ENCODE measurements at places on chromosomes 5 and 9.

- no peak for DNase-seq
These were observed 2223.1 kb upstream of the C9orf72 start for GRCh38 chr9:29796291-29796952.

GRCh38 chr9:30771760-30772159, 1612.7 kb upstream of the ACO1 start:
- DNase-seq = no peak

DNA sequence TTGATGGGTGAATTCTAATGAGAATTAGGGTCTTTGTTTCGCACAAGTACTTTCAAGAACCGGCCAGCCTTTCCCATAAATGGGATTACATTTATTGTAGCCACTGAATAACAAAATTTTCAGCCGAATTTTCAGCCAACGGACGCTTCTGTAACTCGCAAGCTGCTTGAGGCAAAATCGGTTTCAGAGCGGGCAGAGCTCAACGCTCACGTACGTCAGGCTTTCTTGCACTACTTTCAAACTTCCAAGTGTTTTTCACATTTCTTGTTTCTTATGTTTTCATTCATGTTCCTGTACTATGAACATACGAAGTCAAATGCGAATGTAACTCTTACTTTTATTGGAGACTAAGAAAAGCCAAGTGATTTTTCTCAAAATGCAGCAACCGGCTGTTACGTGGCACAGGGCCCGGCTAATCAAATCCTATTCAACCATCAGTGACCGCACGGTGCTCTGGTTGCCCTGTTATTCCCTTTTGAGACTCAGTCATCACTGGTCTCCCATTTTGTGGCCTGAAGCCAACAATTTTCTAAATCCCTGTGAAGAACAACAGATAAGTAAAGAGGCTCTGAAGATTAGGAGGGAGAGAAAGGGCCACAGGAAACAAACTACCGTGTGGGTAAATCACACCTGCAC, 68.5 kb downstream of the SLC28A3 start:
- DNase-seq = no peak

- DNase-seq = no peak
These were observed 18.6 kb downstream of the PRDM6 start for GRCh38 chr5:123107343-123108244.

GRCh38 chr9:76395381-76395780, 1.2 kb upstream of the RFK start:
- no peak for DNase-seq

DNA sequence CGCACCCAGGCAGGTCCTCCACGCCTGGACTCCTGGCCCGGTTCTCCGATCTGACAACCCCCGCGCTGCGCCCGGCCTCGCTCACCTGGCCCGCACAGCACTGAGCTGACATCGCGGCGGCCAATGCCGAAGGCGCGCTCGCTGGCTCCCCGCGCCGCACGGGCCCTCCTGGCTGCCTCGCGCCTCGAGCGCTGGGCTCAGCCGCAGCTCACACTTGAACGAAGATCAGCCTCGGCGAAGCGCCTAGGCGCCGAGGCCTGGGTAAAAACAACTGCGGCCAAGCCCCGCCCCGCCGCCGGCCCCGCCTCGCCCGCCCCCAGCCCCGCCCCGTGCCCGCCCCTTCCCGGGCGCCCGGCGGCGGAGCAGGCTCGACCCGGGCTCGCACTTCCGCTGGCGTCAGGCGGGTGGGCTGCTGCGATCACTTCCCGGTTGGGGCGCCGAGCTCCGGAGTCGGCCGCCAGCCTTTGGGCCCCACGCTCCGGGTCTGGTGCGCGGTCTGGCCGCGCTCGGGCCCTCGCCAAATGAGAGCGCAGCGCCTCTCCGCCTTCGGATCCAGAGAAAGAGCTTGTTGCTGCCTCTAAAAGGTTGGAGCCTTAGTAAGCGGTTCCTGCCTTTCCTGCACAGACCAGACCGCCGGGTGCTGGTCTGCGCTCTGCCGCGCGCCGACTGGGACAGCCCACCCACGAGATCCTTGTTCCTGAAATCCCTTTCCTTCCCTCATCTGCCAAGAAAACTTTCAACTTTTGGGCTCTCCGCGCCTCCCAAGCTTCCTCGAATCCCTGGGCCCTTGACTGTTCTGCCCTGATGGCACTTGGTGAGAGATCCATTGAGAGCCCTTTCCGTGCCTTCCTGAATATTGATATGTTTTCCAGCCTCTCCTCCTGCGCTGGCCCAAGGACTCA, at the start of gene SERINC5:
Gene SERINC5 (minus strand): TSS at position 238 of the 902 bp plus-strand sequence. CDS start 126 bp downstream, at position 112.
- peak; percentile 78 for DNase-seq

- no peak for DNase-seq
These were observed 79.3 kb upstream of the MAP3K1 start for GRCh38 chr5:56735849-56736641.

DNA sequence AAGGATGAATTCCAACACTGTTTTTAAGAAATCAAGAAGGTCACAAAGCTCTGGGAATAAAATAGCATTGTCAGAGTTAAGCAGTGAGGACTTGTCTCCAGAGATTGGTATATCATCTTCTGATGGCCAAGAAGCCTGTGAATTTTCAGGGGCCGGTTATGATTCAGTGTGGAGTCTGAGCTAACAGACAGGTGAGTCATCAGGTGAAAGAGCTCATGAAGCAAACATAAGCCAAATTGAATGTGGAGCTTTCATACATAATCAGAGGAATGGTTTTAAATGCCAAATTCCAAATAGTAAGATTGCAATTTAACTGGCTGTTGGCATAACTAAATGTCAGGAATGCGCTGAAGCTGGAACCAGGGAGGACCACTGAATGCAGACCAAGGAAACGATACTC, 494.2 kb downstream of the MTRR start:
- no peak for DNase-seq

GRCh38 chr9:76626141-76626540, 138.1 kb upstream of the PCA3 start:
- no peak for DNase-seq

DNA sequence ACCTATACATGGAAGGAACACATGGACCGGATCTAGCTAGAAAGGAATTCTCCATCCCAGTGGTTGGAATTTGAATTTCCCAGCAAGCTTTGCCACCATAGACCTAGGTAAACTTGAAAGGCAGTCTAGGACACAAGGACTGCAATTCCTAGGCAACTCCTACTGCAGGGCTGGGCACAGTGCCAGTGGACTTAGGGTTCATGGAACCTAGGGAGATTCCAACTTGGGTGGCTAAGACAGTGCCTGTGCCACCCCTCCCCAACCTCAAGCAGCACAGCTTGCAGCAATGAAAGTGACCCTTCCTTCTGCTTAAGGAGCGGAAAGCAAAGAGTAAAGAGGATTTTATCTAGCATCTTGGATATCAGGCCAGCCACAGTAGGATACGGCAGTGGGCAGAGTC, 663.3 kb downstream of the ELAVL2 start:
- no peak for DNase-seq

DNA sequence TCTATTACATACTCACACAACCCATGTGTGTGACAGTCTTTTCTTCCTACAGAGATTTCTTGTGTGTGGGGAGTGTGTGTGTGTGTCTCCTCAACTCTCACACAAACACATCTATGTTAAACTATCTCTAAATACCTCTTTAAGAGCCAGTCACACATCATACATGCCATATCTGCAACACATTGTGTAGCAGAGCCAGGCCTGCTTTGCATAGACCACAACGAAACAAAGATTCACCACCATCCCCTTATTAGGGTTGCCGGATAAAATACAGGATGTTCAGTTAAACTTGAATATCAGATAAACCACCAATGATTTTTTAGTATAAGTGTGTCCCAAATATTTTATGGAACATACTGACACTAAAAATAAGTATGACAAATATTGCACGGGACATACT, 2.3 kb downstream of the FAM170A start:
- no peak for DNase-seq

GRCh38 chr5:52895572-52896413, 93.4 kb upstream of the ITGA2 start:
- DNase-seq = no peak

GRCh38 chr9:1514250-1514649, 464.1 kb downstream of the DMRT2 start:
- no peak for DNase-seq

DNA sequence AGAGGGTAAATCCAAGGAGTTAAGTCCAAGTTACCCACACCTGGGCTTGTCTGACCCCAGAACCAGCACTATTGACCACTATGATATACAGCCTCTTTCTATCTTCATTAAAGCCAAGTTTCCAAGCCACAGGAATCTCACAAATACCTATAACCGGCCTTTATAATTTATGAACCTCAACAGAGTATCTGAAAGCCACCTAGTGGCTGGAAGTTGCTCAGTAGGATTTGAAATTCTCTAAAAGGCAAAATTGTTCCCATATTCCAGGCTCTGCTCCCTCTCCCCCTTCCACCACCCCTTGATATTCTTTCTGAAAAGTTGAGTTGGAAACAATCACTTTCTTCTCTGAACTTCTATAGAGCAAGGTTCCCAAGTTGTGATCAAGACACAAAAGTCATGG, 106.4 kb upstream of the GPR151 start:
- no peak for DNase-seq

- DNase-seq = no peak
These were observed 15.4 kb downstream of the NIPSNAP3B start for GRCh38 chr9:104779334-104779733.

- no peak for DNase-seq
These were observed 293.8 kb downstream of the ELAVL2 start for GRCh38 chr9:23532282-23532681.

GRCh38 chr5:110177729-110178128, 488.0 kb downstream of the MAN2A1 start:
- DNase-seq = no peak

- DNase-seq = no peak
These were observed 99.4 kb upstream of the TARS1 start for GRCh38 chr5:33341351-33341750.

DNA sequence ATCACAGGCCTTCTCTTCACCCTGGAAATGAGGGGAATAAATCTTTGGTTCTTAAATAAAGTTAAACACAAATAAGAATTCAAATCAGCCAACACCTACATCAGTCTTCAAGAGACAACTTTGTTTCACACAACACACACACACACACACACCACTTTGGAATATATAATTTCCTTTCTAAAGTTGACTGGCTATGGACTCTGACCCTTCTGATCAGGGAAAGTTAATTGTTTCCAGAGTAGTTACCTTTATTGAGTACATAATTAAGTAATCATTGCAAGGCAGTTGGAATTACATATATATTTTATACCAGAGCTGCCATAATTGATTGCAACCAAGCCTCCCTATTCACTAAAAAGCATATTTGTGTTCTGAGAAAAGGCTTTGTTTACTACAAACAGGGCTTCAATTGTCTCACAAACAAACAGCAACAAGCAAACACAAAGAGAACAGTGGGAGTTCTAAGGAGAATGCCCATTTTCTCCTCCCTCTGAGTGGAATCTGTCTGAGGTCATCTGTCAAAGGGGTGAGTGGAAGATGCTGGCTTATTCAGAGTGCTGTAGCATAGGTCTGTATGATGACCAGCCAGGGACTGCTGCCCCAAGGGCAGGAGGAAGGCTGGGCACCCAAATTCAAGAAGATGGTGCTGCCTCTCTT, 136.6 kb downstream of the SEMA6A start:
- no peak for DNase-seq

- DNase-seq = no peak
These were observed 39.5 kb downstream of the PRKACG start for GRCh38 chr9:68974431-68974830.

DNA sequence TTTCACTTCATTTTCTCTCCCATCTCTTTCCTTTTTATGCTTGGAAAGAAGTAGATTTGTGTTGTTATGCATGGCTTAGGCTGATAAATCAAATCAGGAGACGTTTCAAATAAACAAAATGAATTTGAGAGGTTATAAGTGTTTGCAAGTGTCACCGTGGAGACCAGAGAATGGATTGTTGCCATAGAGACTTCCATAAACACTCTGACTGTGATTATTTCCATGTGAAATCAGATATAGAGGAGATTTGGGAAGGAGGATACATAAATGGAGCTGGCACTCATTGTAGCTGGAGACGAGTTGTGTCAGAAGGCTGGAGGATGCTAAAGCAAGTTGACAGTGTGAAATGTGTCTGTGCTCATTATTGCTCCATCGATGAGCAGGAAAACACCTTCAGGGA, 84.2 kb upstream of the PCSK1 start:
- no peak for DNase-seq

DNA sequence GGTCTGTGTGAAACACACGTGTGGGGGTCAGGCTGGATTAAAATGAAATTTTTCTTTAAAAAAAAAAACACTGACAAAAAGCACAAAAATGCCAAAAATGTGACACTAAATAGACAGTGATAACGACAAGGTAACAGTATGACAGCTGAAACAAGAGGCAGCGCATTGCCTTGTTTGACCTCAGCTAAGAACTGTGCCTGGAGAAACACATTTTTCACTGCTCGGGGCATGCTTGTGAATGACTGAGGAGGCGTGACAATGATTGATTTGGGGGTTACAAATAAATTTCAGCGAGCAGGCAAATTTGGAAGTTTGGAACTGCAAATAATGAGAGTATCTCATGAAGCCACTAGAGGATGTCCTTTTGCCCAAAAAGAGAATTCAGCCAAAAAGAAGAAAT, 44.2 kb upstream of the SPATA31C2 start:
- no peak for DNase-seq

DNA sequence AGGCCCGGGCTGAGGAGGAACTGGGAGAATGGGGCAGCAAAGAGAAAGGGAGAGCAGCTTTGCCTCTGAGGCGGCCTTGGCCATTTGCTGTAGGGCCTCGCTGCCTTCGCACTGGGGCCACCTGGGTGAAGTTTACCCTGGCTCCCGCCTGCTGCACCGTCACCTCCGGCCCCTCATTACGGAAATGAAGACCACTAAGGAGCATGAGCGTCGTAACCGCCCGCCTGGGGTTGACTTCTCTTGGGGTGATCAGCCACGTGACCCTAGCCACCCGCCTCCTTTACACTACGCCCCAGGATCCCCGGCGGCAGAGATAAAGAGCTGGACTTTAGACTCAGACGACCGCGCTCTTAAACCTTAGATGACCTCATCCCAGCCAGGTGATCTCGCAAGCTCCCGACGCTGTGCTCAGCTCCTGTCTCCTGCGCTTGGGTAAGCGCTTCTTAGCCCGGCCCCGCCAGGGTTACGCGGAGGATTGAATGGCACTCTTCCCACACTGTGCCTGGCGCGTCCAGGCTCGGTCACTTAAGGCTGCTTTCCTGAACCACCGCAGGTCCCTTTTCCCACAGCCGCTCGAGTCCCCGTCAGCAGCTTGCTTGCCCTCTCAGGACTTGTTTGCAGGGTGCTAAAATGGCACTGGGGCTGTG, 107.9 kb upstream of the LARP1 start:
- peak; percentile 3 for DNase-seq

- no peak for DNase-seq
These were observed 123.4 kb upstream of the RETREG1 start for GRCh38 chr5:16740066-16740810.

- DNase-seq = no peak
These were observed 29.0 kb downstream of the HK3 start for GRCh38 chr5:176870110-176870591.

DNA sequence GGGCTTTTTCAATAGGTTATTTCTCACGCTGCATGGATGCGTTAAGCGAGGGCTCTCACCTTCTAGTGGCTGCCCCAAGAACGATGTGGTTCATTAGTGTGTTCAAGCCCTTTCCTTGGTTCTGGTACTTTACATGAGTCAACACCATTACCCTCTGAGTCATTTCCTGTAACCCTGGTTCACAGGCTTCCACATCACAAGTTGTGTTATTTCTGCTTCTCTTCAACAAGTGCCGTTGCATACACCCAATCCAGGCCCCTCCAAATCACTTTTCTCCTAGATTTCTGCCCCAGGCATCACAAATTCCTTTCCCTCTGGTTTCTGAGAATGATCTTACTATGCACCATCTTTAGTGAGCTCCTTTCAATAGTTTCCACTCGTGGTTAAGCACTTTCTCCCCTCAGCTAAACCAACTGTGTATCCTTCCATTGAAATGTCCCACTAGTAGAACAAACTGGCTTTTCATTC, 69.5 kb upstream of the RAD23B start:
- DNase-seq = peak; percentile 3
